ENCODE measurements at places on chromosomes 1 and 21.

DNA sequence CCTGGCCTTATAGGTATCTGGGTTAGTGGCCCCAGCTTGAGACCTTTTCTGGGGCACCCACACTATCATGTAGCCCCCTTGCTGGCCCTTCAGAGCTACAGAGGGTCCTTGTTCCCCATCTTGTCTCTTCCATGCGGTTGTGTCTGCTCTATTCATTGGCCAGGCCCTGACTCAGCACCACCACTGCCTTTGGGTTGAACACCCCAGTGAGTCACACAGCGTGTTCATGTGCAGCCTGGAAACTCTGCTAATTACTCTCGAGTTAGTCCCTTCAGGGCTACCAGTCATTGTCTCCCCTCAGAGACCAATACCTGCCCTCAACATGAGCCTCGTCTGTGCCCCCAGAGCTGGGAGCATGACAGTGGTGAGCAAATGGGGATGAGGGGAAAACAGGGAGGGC is 28.2 kb upstream of the IKBKE start:
- DNase-seq: no peak

- peak; percentile 89 for DNase-seq
These were observed 45.5 kb downstream of the NCF2 start for GRCh38 chr1:183544598-183545297.

- no peak for DNase-seq
These were observed 74.6 kb upstream of the TENT5C start for GRCh38 chr1:117531222-117531621.

GRCh38 chr1:152861374-152861773 is 1.6 kb downstream of the LCE7A start:
- no peak for DNase-seq

DNA sequence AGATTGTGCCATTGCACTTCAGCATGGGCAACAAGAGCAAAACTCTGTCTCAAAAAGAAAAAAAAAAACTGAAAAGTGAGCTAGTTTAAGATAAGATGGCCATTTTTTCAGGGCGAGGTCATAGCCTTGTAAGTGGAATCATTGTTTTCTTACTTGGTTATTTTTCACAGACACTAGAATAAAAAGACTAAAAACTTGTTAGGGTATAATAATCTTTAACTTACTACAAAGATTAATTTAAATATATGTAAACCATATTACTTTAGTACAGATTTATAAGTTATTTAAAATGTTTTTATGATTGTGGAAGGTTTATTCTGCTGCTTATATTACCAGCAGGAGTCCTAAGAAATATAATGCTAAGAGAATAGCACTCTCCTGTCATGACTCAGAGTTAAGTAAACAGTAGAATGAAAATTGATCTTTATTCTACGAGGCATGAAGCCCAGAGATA is 23.5 kb downstream of the ANGPTL1 start:
- DNase-seq: peak; percentile 82

- DNase-seq: no peak
These were observed 4.4 kb downstream of the IFI16 start for GRCh38 chr1:159014003-159014571.

DNA sequence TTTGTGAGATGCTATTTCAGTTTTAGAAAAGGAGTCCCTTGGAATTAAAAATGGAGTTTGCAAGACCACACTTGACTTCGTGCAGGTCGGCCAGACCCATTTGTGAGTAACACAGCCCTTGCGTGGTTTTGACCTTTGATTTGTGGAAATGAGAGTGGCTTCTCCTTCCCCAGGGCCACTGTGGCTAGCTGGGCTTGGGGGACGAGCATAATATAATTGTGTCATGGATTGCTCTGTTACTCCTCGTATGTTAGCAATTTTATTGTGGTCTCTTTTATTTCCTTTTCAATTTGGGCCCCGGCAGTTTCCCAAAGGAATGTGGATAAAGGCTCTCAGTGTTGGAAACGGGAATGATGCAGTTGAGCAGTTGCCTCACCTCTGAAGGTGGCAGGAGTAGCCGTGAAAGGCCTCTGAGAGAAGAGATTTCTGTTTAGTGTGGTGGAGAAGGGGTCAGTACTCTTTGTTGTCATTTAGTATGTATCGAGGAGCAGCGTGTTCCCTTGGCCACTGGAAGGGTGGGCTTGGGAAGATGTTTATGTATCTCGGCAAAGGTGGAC is 194.6 kb downstream of the PBX1 start:
- no peak for DNase-seq

- no peak for DNase-seq
These were observed 8.4 kb downstream of the HCN3 start for GRCh38 chr1:155285631-155286044.

DNA sequence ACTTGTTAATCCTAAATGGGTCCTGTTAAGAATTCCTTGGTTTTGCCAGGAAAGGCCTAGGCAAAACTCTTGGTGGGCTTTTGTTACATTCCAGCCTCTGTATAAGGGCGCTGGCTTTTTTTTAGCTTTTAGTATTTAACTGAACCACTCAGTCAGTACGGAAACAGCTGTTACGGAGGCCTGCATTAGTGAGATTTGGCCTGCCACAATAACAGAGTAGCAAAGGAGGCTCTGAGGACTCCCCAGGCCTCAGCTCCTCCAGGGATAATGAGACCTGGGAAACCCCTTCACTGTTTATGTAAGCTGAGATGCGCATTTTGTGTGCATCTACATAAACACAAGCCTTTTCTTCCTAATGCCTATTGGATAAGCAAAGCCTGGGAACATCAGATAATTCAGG is 210.2 kb downstream of the APP start:
- no peak for DNase-seq

GRCh38 chr1:6262555-6263420 is 1.9 kb upstream of the GPR153 start:
- DNase-seq: no peak

- no peak for DNase-seq
These were observed 16.2 kb downstream of the MIER1 start for GRCh38 chr1:66940981-66941380.

DNA sequence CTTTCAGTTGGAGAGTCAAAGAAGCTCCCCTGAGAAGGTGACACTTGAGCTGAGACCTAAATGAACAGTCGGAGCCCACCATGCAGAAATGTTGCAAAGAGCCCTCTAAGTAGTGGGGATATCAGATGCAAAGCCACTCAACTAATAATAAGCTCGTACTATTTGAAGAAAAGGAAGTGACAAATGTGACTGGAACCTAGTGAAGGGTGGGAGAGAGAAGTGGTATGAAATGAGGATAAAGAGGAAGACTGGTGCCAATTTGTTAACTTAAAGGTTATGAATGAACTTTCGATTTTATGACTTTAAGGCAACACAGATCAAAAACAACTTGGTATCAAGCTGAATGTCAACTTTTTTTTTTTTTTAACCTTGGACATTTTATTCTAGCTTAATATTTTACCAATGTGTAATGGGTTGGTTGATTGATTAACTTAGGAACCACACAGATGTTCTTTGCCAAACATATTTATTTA is 14.7 kb downstream of the LYPLAL1 start:
- peak; percentile 38 for DNase-seq

DNA sequence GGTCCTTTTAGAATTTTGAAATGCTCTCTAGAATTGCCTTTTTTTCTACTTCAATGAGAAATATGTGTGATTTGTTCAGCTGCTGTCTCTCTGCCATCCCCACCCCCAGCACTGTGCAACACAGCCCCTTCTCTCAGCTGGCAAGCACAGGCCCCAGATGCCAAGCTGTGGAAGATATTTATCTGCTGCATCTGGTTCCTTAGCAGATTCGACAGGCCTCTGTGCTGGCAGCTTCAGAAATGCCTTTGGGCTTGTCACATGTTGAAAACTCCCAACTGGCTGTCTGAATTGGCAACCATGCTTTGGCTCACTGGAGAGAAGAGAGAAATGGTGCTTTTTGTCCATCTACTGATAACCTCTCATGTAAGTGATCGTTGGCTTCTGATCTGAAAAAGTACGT is 206.7 kb upstream of the C1orf87 start:
- no peak for DNase-seq

DNA sequence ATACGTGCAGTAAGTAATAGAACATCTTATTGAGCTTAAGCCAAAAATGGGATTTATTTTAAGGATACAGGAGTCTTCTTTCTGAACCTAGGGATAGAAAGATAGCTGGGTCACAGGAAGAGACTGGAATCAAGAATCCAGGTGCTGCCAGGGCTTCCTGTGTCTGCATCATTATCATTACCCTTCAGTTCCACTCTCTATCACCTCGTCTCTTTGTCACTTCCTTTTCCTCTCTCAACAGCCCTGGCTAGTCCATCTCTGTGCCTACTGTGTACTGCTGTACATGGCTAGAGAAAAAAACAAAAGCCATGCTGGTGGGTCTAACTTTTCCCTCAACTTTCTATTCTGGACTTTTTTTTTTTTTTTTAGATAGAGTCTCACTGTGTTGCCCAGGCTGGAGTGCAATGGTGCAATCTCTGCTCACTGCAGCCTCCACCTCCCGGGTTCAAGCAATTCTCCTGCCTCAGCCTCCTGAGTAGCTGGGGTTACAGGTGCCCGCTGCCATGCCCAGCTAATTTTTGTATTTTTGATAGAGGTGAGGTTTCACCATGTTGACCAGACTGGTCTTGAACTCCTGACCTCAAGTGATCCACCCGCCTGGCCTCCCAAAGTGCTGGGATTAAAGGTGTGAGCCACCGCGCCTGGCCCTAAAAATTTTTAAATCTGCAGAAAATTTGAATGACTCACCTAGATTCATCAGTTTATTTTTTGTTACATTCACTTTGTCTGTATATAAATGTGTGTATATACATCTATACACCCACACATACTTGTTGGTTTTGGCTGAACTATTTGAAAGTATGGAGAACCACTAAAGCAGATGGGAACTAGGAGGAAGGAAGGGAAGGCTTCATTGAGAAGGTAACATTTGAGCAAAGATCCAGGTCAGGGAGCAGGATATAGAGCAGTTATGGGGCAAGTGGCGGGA is 31.9 kb downstream of the UBE4B start:
- DNase-seq: no peak

- no peak for DNase-seq
These were observed 143.1 kb downstream of the CACNA1E start for GRCh38 chr1:181626279-181626938.

DNA sequence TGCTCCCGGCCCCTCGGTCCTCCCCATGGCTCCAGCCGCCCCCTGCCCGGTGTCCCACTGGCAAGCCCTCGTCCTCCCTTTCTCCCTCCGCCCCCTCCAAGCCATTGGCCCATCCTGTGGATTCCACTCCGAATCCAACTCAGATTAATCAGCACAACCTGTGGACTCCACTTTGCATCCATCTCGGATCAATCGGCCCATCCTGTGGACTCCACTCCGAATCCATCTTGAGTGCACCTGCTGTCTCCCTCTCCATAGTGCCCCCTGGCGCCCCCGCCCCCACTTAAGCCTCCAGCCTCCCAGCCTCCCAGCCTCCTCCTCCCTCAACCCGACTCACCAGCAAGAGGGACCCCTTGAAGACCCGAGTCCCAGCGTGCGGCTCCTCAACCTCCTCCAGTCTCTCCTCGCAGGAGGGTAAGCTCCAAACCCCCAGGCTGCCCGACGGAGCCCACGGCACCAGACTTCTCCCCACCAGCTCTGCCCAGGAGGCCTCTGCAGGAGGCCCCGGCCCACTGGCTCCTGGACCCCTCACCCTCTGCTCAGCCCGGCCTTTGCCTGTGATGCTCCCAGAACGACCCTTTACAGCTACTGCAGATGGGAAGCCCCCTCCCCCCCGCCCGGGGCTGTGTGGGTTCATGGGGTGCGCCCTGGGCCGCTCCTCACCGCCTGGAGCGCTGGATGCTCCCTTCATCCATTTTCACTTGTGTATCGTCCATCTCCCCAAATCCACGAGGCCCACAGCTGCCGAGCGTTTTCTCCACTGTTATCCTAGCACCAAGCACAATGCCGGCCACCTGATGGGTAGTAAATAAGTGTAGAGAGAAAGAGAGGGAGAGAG is 40.6 kb upstream of the TSPEAR start:
- DNase-seq: no peak

DNA sequence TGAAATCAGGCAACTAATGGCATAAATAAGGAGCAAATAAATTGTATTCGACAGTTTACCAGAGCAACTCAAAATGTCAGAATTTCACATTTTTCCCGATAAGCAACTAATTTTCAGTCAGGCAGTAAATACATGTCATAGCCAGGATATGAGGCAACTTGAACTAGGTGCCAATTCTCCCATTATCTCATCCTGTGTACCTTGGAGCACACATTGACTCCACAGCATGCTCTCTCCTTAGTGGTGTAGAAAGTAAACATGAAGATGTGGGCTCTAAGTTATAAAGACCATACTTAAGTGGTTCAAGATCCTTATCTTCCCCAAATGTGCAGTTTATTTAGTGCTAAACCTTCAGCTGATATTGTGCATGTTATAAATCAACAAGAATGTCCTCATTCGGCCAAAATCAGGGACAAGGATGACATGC is 197.8 kb downstream of the VAV3 start:
- no peak for DNase-seq

GRCh38 chr1:17653728-17654351 is 101.3 kb upstream of the ACTL8 start:
- peak; percentile 0 for DNase-seq

- DNase-seq: no peak
These were observed 5.9 kb downstream of the NBPF1 start for GRCh38 chr1:16607433-16607851.

All from kidney glomerular epithelial cell (primary cell).